ENCODE measurements at places on chromosomes 11 and 22. TPM values are rescaled to one million over a fixed set of nuclear protein-coding genes. Genes with fewer than 3 reads are reported as not detected.

GRCh38 chr11:102933627-102934026 is 21.9 kb downstream of the MMP13 start:
- H3K36me3 ChIP-seq, result no peaks in the 10 kb centered on the region
- no peak overlapping the region for H3K27ac ChIP-seq
- H3K4me1 ChIP-seq, result peaks cover 7% of the 10 kb centered on the region
- H3K4me3 ChIP-seq, result no peak overlapping the region
- DNase-seq, result no peak

SCUBE1 gene
- not detected for total RNA-seq

DNA sequence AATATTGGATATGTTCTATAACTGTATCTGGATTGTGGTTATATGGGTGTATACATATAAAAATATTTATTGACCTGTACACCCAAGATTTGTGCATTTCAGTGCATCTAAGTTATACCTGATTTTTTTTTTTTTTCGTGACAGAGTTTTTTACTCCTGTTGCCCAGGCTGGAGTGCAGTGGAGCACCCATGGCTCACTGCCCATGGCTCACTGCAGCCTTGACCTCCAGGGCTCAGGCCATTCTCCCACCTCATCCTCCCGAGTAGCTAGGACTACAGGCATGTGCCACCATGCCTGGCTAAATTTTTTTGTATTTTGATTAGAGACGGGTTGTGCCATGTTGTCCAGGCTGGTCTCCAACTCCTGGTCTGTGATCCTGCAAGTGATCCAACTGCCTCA is 24.3 kb downstream of the ATG13 start:
- H3K36me3 ChIP-seq, result peaks cover 3% of the 10 kb centered on the region
- H3K27me3 ChIP-seq, result no peaks in the 10 kb centered on the region
- H3K27ac ChIP-seq, result no peak overlapping the region

MRGPRE gene
- not detected for total RNA-seq

DNA sequence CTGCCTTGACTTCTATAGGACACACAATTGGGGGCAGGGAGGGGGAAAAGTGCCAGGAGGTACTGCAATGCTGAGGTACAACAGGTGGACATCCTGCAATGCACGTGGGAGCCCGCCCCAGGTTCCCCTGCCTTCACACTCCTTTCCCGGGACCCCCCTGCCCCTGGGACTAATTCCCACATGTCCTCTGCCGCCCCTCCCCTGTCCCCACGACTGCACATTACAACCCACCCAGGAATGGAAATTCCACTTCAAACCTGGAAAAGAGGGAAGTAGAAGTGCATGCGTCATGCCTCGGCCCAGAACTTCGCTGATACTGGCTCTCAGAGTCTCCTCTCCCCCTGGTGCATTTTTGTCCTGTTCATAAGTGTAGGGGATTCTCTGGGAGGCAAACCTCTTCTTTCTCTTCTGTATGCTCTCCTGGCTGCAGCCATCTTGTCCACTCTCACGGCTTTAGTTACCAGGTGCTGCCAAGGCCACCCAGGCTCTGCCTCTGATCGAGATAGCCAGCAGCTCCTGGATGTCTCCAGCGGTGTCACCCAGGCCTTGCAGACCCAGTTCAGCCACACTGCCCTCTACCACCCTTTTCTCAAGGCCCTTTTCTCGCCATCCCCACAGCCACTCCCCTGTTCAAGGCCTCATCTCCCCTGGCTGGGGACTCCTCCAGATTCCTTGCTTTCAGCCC is 43.7 kb downstream of the GDPD5 start:
- no peak overlapping the region for H3K27ac ChIP-seq
- no peak overlapping the region for H3K4me3 ChIP-seq
- no peaks in the 10 kb centered on the region for H3K27me3 ChIP-seq
- H3K4me1 ChIP-seq, result peaks cover 11% of the 10 kb centered on the region
- H3K36me3 ChIP-seq, result no peaks in the 10 kb centered on the region
- no peak for DNase-seq

GRCh38 chr22:31329029-31329428 is 17.1 kb downstream of the PATZ1 start:
- no peak overlapping the region for H3K4me3 ChIP-seq
- H3K27ac ChIP-seq, result no peak overlapping the region
- no peaks in the 10 kb centered on the region for H3K36me3 ChIP-seq
- no peak for DNase-seq
- H3K4me1 ChIP-seq, result no peaks in the 10 kb centered on the region

DNA sequence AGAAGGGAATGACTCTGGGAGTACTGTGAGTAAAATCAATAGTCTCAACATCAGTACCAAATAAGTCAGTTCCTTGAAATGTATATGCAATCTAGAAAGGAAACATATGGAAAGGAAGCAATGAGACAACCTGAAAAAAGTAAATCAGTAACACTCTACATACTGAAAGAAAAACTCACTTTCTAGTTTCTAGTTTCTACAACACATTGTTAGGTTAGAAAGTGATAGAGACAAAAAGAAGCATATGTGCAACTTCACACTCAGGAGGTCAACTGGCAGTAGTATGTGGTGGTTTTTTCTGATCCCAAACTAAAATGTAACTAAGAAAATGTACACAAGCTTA is 156.5 kb upstream of the SOX6 start:
- no peaks in the 10 kb centered on the region for H3K36me3 ChIP-seq
- H3K27ac ChIP-seq, result no peak overlapping the region
- no peaks in the 10 kb centered on the region for H3K27me3 ChIP-seq

- DNase-seq, result no peak
- H3K27me3 ChIP-seq, result no peaks in the 10 kb centered on the region
- H3K36me3 ChIP-seq, result no peaks in the 10 kb centered on the region
- no peak overlapping the region for H3K27ac ChIP-seq
- H3K4me1 ChIP-seq, result peaks cover 11% of the 10 kb centered on the region
Measured at GRCh38 chr11:32141745-32142546, 51.1 kb downstream of the RCN1 start.

- no peaks in the 10 kb centered on the region for H3K4me1 ChIP-seq
- H3K36me3 ChIP-seq, result no peaks in the 10 kb centered on the region
- H3K27me3 ChIP-seq, result no peaks in the 10 kb centered on the region
- no peak overlapping the region for H3K4me3 ChIP-seq
- H3K27ac ChIP-seq, result no peak overlapping the region
Measured at GRCh38 chr22:48921411-48921903, 906.2 kb downstream of the BRD1 start.
